Effector memory CD8-positive, alpha-beta T cell (primary cell): ENCODE measurements at places on chromosomes 4 and X.

DNA sequence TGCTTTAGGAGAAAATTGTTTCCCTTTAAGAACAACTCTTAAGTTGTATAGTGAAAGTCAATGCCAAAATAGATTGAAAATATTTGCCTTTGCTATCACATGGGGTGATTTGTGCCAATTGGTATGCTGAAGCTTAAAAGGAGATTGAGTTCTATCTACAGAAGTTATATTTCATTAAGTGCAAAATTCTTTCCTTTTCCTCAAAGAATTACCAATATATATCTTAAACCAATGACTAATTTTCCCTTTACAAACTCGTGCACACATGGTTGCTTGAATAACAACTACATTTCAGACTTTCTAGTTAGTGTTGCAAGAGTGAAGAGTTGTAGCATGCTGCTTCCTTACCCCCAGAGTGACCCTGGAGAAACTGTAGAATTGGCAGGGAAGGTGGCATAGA is 990.0 kb upstream of the PABPC4L start:
- DNase-seq = no peak

DNA sequence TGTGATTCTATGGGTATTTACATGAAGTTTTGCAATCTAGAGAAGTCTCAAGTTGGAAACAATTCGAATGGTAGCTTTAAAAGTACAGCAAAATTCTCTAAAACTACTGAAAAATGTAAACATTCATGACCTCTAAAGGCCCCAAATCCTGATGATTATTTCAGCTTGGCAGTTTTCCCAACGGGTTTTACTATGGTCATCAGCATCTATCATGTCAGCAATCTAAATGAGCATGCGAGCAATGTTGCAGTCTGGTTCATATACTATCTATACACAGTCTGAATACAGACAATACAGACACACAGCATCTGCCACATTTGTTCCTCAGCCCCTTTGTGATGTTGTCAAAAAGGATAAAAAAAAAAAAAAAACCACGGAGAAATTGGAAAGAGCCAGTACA is 790.3 kb upstream of the HTR2C start:
- no peak for DNase-seq

GRCh38 chr4:163070023-163070422 is 96.7 kb downstream of the NAF1 start:
- DNase-seq = no peak

DNA sequence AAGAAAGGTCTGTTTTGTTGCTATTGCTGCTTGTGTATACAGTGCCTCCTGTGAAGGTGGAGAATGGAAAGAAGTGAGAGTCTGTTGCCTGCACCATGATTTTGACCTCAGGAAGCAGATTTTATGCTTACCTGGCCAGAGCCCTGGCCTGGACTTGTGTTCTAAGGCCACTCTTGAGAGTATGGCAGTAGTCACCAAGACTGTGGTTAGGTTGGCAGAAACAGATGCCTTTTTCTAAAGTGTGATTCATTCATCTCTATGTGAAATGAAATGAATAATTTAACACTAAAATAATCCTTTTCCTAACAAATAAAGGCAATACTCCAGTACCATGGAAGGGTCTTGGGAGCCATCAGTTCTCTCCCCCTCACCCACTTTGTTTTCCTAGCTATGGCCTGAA is 161.8 kb downstream of the DCLK2 start:
- no peak for DNase-seq
